Activated B cell treated with CpG ODN at 0.5 μM for 24 hours (primary cell): ENCODE measurements at places on chromosomes 16 and 17.

DNA sequence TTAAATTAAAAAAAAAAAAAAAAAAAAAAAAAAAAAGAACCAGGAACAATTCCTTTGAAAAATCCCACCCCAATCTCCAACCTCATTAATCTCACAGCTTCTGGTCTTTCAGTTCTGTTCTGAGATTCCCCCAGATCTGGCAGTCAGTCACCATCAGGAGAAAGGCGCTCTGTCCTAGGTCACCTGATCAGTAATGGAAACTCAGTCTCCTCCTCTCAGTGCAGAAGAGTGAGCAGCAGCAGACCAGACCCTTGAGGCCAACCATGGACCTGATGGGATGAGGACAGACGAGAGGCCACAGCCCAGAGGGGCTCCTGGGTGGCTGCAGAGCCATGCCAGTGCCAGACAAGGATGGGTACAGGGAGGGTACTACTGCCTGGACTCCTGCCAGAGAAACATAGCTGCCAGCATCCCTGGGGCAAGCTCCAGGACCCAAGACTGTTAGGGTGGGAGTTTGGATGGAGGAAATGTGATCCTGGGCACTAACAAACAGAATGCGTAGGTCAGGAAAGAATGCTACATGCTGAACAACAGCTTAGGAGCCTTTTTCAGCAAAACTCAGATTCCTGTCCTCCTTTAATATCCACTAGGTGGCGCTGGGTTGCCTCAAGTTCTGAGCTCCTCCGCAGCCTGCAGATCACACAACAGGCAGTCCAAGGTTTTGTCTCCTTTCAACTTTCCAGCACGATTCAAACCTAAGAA, 28.7 kb downstream of the MPG start:
- no peak for DNase-seq

DNA sequence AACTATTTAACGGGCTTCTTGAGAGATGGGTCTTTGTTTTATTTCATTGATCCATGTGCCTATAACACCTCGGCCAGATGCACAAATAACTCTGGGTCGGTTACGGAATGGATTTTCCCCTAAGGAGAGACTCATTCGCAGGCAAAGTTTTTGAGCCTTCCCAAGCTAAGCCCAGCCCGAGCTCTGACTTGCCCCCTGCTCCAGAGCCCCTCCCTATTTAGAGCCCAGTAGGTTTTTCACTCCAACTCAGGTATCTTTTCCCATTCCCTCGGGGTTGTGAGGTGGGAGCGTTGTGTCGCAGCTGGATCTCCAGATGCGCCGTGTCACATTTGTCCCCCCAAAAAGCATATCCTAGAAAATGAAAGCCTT, 812 bp upstream of the MYOCD start:
- DNase-seq, result no peak

- no peak for DNase-seq
Observed at GRCh38 chr17:50170662-50171370, 5.0 kb downstream of the SGCA start.

GRCh38 chr17:45107293-45108010, 24.9 kb downstream of the PLCD3 start:
- DNase-seq, result no peak

- DNase-seq, result no peak
Observed at GRCh38 chr16:85948138-85948509, 49.2 kb downstream of the IRF8 start.

DNA sequence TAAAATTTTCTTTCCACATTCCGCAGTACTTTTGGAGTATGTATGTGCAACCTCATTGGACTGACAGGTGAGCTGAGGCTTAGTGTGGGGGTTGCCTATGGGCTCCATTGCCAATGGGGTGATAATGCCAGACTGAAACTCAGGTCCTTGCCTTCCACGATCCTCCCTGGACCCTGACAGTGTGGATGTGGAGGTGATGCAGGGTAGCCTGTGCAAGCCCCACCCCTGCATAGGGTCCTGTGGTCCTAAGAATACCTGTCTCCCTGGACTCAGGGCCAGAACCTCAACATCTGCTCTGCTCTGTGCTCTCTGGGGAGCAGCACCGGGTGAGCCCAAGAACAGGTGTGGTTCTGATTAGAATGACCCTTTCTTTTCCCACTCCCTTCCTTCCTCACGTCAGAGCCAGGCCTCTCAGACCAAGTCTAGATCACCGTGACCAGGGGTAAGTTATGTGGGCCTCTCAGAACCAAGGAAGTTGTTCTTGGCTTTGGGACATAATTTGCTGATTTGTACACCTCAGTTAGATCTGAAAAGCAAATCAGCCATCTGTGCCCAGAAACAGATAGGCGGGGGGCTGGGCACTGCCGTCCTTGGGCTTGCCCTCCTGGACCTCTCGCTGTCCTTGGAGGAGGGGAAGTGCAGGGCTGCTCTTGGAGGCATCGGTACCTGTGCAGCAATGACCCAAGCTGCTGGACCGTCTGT, 8.4 kb upstream of the TNS4 start:
- DNase-seq, result no peak

DNA sequence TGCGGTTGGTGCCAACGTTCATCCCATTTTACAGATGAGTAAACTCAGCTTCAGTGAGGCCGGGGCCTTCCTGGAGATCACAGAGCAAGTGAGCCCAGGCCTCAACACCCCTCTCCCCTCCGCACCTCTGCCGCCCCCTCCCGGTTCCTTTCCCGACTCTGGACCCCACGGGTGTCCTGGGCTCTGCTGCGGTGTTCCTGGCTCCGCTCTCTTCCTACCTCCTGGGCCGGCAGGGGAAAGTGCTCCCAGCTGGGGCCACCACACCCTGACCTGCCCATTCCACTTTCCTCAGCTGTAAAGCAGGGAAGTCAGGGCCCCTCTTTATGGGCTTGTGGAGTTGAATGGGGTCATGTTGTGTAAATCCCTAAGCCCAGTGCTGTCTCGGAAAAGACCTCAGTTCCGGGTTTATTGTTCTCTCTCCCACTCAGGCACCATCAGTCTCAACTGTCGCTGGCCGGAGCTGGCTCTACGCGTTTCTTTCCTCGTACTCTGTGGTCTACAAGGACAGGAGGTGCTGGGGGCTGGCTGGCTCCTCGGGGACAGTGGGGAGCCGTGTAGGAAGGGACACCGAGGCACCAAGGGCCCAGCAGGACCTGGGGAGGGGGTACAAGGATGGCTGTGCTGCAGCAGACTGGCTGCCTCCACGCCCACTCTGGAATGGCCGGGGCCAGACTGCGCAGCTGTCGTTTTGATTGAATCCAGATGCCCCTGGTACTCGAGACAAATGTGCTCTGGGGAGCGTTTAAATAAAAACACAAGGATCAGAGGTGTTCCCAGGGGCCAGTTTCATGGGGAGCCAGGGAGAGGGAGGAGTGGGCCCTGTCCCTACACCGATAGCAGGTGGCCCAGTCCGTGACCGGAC, 21.7 kb upstream of the ACSF3 start:
- no peak for DNase-seq

- no peak for DNase-seq
Observed at GRCh38 chr16:4123616-4124300, 7.5 kb upstream of the ADCY9 start.

DNA sequence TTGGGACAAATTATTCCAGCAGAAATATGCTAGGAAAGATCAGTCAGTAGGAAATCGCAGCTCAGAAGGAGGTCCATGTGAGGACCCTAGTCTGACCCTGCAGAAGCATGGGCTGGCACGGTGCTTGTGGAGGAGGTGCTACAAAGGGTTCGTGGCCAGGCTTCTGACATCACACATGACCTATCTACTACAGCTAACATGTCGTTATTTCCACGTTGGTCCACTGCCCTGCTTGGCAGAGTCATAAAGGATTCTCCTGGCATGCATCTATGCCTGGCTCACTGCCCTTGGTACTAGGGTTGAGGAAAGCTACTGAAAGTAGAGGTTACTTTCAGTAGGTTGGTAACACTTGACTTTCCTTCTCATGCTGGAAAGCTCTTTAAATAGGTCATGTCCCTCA, 118.1 kb upstream of the SHISA6 start:
- DNase-seq, result no peak

DNA sequence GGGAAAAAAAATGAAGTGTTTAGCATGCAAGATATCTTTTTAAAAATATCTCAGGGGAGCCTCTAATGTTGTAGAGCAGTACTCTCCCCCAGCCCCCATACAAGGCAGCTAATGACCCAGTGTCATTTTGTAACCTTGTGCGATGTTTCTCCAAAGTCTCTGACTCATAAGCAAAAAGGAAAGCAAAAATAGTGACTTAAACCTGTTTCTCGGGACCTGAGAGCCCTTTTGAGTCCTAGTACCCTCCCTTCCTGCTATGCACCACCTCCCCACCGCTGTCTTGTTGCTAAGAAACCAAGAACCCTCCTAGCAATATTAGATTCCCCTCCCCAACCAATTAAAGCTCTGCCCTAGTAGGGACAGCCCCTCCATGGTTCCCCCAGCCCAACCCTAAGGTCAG, 2.8 kb downstream of the MYCBPAP start:
- DNase-seq, result no peak

DNA sequence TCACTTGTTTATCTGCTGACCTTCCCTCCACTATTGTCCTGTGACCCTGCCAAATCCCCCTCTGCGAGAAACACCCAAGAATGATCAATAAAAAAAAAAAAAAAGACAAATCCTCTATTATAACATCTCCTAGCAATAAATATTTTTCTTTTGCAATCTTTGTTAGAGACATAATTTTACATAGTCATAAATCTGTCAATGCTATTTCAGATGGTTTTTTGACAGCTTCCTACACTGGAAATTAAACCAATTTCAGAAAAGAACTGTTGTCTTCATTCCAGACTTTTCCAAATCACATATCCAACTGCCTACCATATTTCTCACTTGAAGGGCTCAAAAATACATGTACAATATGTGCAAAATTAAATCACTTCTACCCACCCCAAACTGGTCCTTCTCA, 3.7 kb downstream of the METTL16 start:
- no peak for DNase-seq
